Stimulated activated CD4-positive, alpha-beta T cell treated with anti-CD3 and anti-CD28 coated beads, Interleukin-15, amount 100 ng/mL, for 1 hour (primary cell): ENCODE measurements at places on chromosomes 6 and 20.

DNA sequence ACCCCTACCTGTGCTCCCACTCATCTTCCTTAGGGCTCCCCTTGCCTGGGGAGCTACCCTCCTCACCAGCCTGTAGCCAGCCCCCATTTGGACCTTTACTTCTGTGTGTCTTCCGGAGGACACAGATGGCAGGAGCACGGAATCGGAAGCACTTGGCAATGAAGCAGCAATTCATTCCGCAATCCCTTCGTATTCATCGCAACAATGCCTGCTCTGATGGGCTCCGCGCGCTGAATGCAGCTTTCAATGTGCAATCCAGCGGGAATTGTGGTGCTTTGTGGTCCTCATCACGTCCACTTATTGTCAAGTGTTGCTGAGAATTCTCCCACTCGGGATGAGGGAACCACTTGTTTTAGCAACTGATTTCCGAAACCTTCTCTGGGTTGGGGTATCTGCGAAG, 336.0 kb downstream of the DHX35 start:
- no peak for DNase-seq

DNA sequence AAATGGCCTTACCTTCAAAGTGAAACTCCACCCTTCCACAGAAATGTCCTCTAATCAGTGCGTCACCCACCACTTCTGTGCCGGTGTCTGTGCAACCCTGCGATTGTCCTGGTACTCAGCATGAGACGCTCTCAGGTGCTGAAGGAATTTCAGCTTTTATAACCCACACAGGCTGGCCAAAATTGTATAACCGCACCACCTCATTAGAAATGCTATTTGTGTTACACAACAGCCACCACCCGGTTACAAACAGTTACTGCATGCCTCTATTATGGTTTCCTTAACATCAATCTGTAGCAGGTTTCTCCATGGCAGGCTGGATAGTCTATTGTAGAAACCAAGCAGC, 51.5 kb downstream of the SLC23A2 start:
- no peak for DNase-seq

- DNase-seq: no peak
Measured at GRCh38 chr6:131164506-131164905, 29.2 kb downstream of the AKAP7 start.

DNA sequence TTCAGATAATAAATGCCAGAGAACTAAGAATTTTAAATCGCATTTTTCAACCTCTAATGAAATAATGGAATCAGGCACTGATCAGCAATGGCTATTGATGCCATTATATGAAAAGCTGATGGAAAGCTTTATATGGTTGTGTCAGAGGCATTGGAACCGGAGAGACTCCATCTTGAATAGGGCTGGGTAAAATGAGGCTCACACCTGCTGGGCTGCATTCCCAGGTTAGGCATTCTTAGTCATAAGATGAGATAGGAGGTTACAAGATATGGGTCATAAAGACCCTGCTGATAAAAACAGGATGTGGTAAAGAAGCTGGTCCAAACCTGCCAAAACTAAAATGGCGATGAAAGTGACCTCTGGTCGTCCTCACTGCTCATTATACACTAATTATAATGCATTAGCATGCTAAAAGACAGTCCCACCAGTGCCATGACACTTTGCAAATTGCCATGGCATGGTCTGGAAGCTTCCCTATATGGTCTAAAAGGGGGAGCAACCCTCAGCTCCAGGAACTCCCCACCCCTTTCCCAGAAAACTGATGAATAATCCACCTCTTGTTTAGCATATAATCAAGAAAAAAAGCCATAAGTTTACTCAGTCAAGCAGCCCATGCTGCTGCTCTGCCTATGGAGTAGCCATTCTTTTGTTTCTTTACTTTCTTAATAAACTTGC, 40.2 kb upstream of the CD83 start:
- DNase-seq: no peak

- DNase-seq: no peak
Measured at GRCh38 chr20:46364670-46365486, 41.5 kb downstream of the ELMO2 start.

GRCh38 chr6:53803081-53803860, 8.5 kb downstream of the LRRC1 start:
- no peak for DNase-seq

DNA sequence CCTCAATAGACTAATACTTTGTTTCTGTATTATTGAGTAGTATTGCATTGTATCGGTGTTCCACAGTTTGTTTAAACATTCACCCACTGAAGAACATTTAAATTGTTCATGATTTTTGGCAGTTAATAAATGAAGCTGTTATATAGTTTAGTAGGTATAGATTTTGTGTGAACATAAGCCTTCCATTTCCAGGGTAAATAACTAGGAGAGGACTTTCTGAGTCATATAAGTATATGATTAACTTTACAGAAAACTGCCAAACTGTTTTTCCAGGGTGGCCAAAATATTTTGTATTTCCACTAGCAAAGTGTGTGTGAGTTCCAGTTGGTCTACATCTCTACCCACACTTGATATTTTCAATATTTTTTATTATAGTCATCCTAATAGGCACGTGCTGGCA, 70.0 kb upstream of the MLIP start:
- DNase-seq: no peak
